Fibroblast of mammary gland (primary cell): ENCODE measurements at places on chromosomes 12 and 14.

GRCh38 chr12:105453316-105453715 lies 122.8 kb downstream of the C12orf75 start:
- DNase-seq: peak; percentile 41

- DNase-seq: no peak
Observed at GRCh38 chr14:96263347-96264199, 7.6 kb downstream of the BDKRB1 start.

DNA sequence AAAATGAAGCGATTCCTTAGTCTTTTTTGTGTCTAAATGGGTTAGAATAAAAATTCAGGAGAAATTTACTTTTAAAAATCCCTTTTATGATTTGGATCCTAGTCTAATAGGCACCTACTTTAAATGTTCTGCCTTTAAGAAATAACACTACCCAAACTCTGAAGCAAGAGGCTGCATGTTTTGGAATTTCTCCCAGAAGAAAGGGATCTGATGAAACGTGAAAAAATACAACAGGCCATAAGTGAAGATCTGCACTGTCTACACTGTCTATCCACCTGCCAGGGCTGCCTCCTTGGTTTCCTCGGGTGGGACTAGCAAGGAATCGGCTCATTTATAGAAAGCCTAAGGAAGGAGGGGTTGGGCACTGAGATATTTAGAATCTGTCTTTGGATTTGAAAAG lies 22.1 kb downstream of the ACVR1B start:
- DNase-seq: peak; percentile 56

DNA sequence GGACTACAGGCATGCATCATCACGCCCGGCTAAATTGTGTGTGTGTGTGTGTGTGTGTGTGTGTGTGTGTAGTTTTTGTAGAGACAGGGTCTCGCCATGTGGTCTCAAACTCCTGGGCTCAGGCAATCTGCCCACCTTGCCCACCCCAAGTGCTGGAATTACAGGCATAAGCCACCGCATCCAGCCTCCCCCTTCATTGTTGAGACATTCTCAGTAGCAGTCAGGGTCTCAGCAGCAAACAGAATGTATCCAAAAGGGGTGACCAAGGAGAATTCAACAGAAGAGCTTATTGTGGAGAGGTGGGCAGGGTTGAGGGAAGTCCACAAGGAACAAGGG lies 37.3 kb upstream of the PLEKHG6 start:
- no peak for DNase-seq

- DNase-seq: no peak
Observed at GRCh38 chr14:65585216-65585615, 172.7 kb downstream of the FUT8 start.

- DNase-seq: no peak
Observed at GRCh38 chr12:14612250-14612649, 44.6 kb upstream of the PLBD1 start.

GRCh38 chr12:111773801-111774551 lies 7.2 kb downstream of the ALDH2 start:
- peak; percentile 93 for DNase-seq

DNA sequence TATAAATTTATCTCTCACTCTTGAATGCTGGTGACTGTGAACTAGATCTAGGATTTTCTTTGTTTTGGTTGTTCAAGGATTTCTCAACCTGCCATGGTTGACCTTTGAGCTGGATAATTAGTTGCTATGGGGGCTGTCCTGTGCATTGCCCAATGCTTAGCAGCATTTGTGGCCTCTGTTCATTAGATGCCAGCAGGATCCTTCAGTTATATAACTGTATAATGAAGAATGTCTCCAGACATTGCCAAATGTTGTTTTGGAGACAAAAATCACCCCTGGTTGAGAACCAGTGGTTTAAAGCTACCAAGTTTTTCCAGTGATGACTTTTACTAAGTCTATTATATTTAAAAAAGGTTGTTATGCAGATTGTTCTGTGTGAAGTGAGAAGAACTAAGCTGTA lies 147.9 kb upstream of the STXBP6 start:
- DNase-seq: no peak

DNA sequence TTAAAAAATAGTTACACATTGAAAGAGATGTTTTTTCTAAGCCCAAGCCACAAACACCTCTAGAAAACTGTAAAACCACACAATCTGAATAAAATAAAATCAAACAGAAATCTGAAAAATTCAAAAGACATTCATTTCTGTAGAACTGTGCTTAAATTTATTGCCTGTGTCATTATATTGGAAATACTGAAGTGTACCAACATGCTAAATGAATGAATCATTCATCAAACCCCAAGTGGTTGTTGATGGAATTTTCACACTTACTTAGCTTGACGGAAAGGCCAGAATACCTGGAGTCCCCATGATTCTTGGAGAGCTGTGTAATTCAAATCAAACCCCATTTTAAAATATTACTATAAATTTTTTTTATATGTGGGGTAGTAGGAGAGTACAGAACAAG lies 2.7 kb downstream of the KITLG start:
- DNase-seq: peak; percentile 48

DNA sequence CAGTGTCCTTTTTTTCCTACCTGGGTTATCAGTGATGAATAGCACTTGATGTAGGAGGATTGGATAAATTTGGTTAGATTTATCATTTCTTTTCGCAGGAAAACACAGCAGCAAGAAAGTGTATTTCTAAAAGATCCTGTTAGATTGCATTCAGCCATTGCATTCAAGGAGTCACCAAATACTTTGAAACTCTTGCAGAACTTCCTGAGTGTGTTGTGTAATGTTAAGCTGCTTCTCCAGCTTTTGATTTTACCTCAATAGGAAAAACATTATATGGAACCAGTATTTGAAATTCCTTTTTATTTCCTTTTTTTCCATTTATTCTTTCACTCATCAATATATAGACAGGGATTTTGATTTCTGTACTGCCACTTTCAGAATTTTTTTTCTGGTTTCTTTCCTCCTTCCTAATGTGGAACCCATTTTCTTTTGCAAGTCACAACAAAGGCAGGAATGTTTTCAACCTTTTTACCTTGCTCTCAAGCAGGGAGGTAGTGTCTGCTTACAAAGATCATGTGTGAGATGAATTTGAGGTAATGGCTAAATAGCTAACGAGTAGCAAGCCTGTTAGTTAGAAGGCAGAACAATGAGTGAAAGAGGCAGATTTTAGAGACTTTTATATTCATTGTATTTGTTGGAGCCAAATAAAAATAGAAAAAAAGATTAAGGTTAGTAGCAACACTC lies 56.2 kb downstream of the PPHLN1 start:
- peak; percentile 38 for DNase-seq

- DNase-seq: no peak
Observed at GRCh38 chr12:83904175-83904574, 1008.4 kb downstream of the SLC6A15 start.

DNA sequence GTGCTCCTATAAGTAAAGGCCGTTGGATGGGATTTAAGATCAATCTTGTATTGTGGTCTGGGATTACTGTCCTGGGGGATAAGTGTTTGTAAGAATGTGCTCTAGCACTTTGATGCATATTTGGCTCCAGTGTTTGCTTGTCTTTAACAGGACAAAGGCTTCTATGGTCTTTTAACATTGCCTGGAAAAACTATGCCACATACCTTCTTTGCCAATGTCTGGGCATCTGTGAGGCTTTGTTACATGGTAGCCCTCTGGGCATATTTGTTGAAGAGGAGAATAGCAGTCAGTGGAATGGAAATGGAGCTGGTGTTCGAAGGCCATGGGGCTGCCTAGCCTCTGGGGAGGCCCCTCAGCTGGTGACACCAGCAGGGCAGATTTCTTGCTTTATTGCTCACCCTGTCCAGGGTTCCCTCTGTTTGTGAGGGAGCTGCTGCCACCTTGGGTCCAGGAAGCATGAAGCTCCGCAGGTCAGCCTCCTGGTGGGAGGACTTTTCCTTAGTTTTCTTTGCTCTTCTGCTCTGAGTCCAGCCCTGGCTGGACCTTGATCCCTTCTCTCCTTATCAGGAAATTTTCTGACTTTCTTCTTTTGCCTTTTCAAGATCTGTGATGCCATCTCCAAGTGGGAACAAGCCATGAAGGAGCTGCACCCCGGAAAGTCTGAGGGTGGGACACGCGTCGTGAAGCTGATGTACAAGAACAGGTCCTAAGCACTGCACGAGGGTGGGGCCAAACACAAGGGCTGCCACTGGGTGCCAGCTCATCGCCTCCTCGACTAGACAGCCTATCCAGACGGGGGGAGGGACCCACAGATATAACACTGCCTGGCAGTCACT lies 19.5 kb downstream of the PIGH start:
- no peak for DNase-seq

- no peak for DNase-seq
Observed at GRCh38 chr14:54766276-54767138, 136.1 kb downstream of the GCH1 start.

GRCh38 chr14:100429537-100429936 lies 106.4 kb downstream of the SLC25A47 start:
- DNase-seq: no peak

DNA sequence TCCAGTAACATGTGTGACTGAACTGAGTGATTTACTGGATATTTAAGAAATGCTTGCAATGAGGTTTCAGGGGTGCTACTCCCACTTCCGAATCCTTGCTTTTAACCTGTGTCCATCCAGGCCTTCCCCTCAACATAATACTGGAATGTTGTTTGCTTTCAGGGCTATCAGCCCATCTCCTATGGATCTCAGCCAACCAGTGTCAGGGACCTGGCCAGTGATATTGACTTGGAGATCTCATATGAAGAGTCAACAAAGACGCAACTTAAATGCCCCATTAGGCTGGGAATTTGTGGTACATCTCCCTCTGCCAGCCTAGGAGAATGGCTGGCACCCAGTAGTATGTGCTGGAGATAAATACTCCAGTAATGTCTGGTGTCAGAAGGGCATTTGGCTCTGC lies 889 bp upstream of the IFT43 start:
- DNase-seq: no peak

GRCh38 chr14:60163693-60164092 lies 1.5 kb downstream of the DHRS7 start:
- DNase-seq: no peak

DNA sequence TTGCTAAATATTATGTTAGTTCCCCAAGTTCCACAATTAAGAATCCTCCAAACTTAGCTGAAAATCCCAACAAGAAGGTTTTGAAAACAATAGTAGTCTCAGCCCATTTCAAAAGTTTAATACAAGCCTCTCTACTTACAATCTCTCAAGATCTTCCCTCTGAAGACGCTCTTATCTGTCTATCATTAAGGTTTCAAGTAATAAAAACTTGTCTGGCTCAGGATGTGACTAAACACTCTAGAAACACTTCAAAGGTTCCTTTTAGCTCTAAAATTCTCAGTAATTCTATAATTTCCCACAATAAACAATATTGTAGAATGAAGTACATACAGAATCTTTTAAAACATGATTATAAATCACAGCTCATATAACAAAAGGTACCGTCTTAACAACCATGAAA lies 16.3 kb downstream of the YAF2 start:
- DNase-seq: no peak

DNA sequence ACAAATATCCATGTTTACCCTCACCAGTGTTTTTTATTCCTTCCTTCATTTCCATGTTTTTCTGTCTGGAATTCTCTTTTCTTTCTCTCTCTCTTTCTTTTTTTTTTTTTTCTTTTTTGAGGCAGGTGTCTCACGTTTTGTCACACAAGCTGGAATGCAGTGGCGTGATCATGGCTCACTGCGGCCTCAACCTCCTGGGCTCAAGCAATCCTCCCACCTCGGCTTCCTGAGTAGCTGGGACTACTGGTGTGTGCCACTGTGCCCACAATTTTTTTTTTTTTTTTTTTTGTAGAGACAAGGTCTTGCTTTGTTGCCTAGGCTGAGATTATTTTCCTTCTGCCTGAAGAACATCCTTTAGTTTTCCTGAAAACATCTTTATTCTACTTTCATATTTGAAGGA lies 15.0 kb upstream of the AMIGO2 start:
- DNase-seq: no peak

GRCh38 chr12:121829250-121829918 lies 25.6 kb downstream of the SETD1B start:
- no peak for DNase-seq

DNA sequence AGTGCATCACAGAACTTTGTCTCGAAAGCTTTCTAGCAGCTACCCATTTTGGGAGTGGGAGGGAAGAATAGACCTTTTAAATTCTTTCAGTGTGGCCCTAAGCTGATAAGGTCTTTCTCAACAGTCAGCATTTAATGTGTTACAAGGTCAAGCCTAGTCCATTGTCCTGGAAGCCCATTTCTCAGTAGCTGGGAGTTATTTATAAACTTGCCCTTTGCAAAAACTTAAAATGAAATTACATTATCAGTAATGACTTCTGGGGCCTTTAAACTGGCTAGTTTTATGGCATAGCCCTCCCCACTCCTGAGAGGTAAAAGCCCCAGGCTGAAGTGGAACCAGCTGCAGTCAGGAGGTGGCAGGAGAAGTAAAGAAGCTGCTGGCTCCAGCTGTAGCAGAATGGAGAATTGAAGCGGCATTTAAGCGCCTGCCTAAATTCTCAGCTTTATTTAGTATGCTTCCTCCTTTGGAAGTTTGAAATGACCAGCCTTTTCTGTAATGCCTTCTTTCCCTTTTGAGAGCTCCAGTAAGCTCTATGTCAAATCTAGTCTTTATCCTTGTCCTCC lies 12.4 kb downstream of the COPZ1 start:
- no peak for DNase-seq
